ENCODE measurements at places on chromosomes 1 and 21.
A peak's percentile ranks its signal among the peaks of the same experiment; 100 is the strongest.

DNA sequence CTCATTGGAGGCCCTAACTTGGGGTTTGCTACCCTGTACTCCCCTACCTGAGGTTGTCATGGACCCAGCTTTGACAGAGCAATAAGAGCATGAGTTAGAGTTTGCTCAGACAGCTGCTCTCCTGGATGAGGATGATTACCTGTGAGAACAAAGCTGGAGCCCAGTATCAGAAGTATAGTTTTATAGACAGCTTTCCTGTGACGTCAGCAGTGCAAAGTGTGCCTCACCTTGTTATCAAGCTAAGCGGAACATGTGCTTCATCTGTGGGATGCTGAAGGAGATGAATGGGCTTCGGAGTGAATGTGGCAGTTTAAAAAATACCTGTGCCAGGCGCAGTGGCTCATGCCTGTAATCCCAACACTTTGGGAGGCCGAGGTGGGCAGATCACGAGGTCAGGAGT, 5.4 kb upstream of the WDR47 start:
- DNase-seq = no peak

GRCh38 chr1:55547405-55547804, 332.2 kb upstream of the USP24 start:
- DNase-seq = peak; percentile 46

GRCh38 chr1:210323957-210324356, 4.7 kb upstream of the HHAT start:
- no peak for DNase-seq

GRCh38 chr1:53605181-53605580, 133.8 kb downstream of the GLIS1 start:
- no peak for DNase-seq

- no peak for DNase-seq
Observed at GRCh38 chr1:246198115-246198816, 308.8 kb downstream of the SMYD3 start.

DNA sequence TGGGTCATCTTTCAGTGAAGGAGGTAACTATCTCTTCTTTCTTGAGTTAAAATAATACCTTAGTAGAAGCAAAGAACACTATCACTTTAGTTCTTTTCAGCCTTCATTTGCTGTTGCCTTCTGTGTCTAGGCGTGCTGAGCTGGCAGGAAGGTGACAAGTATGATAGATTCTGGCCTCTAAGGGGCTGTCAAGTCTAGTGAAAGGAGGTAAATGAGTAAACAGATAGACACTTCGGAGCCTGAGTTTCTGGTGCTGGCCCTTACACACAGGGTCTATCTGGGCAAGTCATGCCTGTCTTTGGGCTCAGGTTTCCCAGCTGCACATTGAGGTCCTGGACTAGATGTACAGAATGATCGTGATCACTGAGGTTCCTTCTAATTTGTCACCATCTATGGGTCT, 89.3 kb downstream of the ROR1 start:
- no peak for DNase-seq

DNA sequence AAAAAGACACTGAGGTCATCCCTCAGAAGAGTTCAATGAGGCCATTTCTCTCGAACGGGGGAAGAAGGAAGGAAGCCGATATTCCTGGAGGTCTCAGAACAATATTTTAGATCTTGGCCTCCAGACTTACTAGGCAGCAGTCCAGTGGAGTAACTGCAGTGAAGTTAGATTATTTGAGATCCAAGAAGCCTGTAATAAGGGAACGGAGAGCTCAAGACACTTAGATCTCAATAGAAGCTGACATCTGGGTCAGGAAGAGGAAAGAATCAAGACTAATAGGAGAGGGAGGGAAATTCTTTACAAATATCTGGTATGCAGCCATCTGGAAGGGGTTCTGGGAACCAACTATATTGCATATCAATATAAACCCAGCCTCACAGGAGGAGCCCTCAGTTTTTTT, 13.6 kb upstream of the ENAH start:
- no peak for DNase-seq

GRCh38 chr1:214808845-214809460, 206.0 kb downstream of the CENPF start:
- no peak for DNase-seq

GRCh38 chr21:26572702-26573381, at the start of gene CYYR1:
TSS of gene CYYR1 (minus strand) at chr21:26573286. CDS start at chr21:26572940, 346 bp downstream.
- DNase-seq = peak; percentile 49

DNA sequence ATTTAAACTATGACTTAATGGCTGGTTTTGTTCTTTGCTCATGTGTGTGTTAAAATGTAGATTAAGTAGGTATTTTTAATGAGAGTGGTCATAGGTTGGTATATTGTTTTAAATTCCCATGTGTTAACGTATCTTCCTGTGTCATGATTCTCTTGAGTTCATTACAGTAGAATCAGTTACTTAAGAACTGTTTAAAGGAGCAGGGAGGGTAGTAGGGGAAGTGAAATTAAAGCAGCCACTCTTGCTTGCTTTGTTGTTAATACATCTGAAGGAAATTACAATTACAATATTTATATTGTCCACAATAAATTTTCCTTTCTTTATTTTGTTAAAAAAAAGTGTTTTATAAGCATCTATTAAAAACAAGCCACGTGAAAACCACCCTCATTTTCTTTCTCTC, 119.2 kb upstream of the KIAA1614 start:
- DNase-seq = no peak

DNA sequence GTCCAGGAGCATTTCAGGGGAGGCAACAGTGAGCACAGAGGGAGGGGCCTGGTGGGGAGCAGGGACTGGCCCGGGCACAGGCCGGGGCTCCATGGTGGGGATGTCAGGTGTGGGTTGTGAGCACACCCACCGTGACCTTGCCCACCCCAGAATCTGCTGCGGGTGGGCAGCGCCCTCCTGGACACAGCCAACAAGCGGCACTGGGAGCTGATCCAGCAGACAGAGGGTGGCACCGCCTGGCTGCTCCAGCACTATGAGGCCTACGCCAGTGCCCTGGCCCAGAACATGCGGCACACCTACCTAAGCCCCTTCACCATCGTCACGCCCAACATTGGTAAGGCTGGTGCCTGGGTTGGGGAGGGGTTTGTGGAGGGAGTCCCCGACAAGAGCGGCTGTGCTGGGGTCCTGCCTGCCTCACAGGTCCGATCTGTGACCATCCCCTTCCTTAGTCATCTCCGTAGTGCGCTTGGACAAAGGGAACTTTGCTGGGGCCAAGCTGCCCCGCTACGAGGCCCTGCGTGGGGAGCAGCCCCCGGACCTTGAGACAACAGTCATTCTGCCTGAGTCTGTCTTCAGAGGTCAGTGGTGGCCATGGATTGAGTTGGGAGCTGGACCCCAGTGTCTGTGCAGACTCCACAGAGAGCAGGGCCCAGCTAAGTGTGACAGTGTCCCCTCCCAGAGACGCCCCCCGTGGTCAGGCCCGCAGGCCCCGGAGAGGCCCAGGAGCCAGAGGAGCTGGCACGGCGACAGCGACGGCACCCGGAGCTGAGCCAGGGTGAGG, 14.3 kb downstream of the PSRC1 start:
- DNase-seq = no peak

DNA sequence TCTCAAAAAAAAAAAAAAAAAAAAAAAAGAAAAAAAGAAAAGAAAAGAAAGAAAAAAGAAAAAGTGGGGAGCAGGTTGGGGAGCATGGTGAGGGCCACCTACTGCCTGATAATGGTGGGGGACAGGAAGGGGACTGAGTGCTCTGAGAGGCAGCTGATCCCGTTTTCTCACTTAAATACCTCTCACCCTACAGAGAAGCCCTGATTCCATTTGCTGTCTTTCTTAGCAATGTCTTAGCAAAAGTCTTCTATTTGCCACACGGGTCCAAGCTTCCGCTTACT, 692 bp upstream of the H6PD start:
- DNase-seq = no peak

GRCh38 chr1:224068458-224069072, 45.3 kb upstream of the FBXO28 start:
- no peak for DNase-seq

DNA sequence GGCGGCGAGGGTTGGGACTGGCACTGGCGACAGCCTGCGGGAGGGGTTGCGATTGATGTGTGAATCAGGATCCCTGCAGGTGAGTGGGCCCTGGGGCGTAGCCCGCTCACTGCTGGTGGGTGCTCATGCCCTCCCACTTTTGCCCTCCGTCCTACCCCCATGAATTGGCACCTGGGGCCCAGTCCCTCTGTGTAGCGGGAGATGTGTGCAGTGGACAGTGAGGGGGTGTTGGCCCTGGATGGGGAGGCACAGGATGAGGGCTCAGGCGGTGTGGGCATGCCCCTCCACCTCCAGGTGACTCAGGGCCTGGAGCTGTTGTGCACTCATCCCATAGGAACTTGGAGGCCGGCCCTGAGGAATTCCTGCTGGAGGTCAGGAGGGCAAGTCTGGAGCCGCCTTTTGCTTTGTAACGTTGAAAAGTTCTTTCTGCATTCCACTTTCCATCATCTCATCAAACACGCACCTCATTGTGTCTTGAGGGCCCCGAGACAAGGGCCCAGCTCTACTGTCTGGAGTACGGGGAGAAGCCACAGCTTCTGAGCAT, 3.0 kb downstream of the PEAR1 start:
- peak; percentile 79 for DNase-seq

DNA sequence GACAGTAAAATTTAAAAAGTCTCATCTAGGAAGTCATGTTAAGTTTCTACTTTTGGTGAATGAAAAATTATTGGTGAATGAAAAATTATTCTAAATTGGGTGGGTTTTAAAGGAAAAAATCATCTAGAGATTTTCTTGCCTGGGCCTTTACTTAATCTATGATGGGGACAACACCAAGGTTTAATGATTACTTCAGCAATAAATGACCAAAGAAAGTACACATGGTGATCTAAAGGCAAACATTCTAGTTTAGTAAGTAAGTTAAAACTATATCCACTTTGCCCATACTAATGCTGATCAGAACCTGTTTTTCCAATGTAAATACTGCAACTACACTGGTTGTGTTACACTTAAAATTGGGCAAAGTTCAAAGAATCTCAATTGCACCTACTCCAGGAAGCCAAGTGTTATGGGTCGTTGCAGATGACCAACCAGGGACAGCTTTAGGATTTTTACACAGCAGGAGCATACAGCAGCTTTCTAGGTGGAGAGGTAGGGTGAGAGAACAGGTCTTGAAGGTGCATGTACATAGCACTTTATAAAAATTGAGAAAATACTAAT, 14.6 kb upstream of the RPL5 start:
- DNase-seq = no peak

- DNase-seq = no peak
Observed at GRCh38 chr1:46687921-46688509, 16.4 kb downstream of the TEX38 start.

DNA sequence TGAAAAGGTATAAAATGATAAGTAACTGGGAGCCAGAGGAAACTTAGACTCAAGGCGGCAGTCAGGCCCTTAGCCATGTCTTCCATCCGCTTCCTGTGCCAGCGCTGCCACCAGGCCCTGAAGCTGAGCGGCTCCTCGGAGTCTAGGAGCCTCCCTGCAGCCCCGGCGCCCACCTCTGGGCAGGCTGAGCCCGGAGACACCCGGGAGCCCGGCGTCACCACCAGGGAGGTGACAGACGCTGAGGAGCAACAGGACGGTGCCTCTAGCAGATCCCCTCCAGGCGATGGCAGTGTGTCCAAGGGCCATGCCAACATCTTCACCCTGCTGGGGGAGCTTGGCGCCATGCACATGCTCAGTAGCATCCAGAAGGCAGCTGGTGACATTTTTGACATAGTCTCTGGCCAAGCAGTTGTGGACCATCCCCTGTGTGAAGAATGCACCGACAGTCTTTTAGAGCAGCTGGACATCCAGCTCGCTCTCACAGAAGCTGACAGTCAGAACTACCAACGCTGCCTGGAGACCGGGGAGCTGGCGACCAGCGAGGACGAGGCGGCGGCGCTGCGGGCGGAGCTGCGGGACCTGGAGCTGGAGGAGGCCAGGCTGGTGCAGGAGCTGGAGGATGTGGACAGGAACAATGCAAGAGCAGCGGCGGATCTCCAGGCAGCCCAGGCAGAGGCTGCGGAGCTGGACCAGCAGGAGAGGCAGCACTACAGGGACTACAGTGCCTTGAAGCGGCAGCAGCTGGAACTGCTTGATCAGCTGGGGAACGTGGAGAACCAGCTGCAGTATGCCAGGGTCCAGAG, at the start of gene BECN2:
Gene BECN2, plus strand, starts transcription at position 76 of the 803 bp plus-strand sequence. Its CDS starts 0 bp downstream, at position 76.
- DNase-seq = no peak

DNA sequence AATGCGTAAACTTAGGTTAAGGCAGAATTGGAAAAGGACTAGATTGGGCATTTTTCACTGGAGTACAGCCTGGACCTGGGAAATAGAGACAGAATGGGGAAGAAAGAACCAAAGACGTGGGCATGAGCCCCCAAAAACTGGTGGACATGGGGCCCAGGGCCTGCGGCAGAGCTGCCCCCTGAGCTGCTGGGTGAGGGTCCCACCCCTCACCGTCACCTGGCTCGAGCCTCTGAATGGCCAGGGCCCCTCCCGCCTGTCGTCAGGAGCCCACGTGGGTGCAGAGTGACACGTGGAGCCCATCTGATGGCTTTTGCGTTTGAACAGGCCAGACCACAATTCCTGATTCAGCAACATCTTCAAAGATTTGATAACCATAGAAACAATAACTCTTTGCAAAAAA, 360.9 kb upstream of the VAMP3 start:
- DNase-seq = no peak

DNA sequence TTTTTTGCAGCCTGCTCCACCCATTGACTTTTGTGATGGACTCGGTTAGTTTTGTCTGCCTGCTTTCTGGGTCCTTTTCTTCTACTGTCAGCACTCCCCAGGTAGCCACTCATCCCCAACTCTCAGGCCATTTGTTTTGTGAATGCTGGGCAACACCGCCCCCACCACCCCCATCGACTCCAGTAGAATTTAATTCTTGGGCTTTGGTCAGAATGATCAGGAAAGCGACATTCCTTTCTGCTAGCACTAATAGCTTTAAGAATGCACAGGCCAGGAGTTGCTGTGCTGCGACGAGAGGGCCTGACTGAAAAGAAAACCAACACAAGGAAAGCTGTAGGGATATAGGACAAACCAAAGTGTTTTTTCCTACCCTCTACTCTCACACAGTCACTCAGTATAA, 144.4 kb downstream of the CDC7 start:
- no peak for DNase-seq

DNA sequence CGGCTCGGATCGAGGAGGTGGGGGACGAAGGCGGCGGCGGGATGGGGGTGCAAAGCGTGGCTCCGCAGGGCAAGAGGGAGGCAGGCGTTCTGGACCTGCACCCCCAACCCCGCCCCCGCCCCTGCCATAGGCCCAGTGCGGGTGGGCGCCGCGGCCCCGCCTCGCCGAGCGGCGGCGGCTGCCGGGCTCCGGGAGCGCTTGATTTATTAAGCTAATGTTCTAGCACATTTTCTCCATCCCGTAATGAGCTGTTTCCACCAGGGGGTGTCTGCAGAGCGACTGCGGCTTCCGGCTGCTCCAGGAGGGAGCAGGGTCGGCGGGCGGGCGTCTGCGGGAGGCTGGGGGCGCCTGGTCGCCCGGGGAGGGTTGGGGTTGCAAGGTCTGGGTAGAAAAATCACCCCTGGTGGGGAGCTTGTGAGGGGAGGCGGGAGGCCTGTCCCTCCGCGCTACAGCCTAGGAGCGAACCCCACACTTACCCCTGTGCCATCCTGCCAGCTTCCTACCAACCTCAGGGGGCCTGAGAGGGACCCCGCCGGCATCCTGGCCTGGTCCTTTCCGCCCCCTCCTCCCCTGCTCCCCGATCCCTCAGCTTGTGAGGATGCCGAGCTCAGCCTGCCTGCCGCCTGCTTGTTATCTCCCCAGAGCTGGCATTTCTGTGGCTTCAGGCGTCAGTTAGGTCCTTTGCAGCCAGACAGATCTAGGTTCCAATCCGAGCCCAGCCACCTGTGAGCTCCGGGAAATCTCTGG, 48.5 kb upstream of the ACOT11 start:
- DNase-seq = peak; percentile 57
